Mesendoderm (in vitro differentiated cells): ENCODE measurements at places on chromosomes 2 and 18.

- no peak for DNase-seq
- no peaks in the 10 kb centered on the region for H3K4me1 ChIP-seq
- H3K27ac ChIP-seq = no peak overlapping the region
- no peaks in the 10 kb centered on the region for H3K27me3 ChIP-seq
- no peaks in the 10 kb centered on the region for H3K36me3 ChIP-seq
- no peak overlapping the region for H3K4me3 ChIP-seq
Measured at GRCh38 chr2:40642237-40642636, 190.3 kb upstream of the SLC8A1 start.

- no peak for DNase-seq
- no peaks in the 10 kb centered on the region for H3K36me3 ChIP-seq
- H3K27ac ChIP-seq = no peak overlapping the region
Measured at GRCh38 chr2:43791035-43791765, 17.4 kb downstream of the DYNC2LI1 start.

- no peak for DNase-seq
- H3K36me3 ChIP-seq = no peaks in the 10 kb centered on the region
- H3K27me3 ChIP-seq = no peaks in the 10 kb centered on the region
Measured at GRCh38 chr18:27728659-27729058, 448.3 kb downstream of the CDH2 start.

GRCh38 chr2:137192366-137193310, 427.3 kb downstream of the THSD7B start:
- H3K4me3 ChIP-seq = no peak overlapping the region
- H3K36me3 ChIP-seq = no peaks in the 10 kb centered on the region
- H3K4me1 ChIP-seq = no peaks in the 10 kb centered on the region
- H3K27me3 ChIP-seq = no peaks in the 10 kb centered on the region
- H3K27ac ChIP-seq = no peak overlapping the region
- DNase-seq = no peak

DNA sequence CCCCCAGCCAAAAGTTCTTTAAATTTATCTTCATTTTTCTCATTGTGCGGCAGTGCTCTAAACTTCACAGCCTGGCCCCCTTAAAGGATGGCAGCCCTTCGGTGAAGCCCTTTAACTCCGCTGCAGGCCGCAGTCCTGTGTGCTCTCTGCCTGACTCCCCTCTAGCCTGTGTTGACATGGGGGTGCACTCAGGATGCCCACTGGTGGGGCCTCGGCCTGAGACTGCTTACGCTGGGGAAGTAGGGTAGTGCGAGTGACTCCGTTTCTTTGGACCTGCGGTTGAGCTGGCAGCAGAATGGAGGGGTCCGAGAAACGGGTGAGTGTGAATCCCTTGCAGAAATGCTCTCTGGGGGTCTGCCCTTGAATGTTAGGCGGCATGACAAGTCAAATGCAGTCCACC, 5.6 kb downstream of the RAB12 start:
- peak overlapping the region; percentile 6 for H3K27ac ChIP-seq
- H3K27me3 ChIP-seq = no peaks in the 10 kb centered on the region
- no peak for DNase-seq
- H3K4me1 ChIP-seq = peaks cover 8% of the 10 kb centered on the region
- H3K4me3 ChIP-seq = no peak overlapping the region

- H3K27me3 ChIP-seq = no peaks in the 10 kb centered on the region
- no peak overlapping the region for H3K4me3 ChIP-seq
- H3K4me1 ChIP-seq = no peaks in the 10 kb centered on the region
- no peak overlapping the region for H3K27ac ChIP-seq
- DNase-seq = no peak
Measured at GRCh38 chr18:50494569-50494968, 65.3 kb upstream of the MAPK4 start.

DNA sequence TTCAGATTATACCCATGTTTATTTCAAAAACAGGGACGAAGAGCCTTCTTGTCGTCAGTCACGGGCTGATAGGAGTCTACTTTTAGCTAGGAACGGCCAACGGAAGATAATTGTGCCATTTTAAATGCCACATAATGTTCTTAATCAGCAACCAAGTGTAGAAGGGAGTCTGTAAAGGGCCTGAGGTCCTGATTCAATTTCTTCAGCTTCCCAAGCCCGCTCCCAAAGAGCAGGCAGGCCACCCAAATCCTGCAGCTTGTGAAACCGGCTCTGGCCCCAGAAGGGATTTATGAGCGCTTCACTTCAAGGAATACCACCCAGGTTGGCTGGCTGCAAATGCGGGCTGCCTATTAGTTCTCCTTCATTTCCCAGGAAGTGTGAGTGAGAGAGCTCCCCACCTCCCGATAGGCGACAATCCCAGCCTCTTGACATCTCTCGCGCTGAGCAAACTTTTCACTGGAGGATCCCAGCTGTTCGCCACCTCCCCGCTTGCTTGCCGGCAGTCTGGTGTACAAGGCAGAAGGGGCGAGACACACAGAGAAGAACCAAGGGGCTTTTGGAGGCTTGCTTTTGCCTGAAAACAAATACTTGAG, 272.9 kb downstream of the CDH20 start:
- H3K4me3 ChIP-seq = peak overlapping the region; percentile 2
- H3K27ac ChIP-seq = peak overlapping the region; percentile 96
- DNase-seq = peak; percentile 94

DNA sequence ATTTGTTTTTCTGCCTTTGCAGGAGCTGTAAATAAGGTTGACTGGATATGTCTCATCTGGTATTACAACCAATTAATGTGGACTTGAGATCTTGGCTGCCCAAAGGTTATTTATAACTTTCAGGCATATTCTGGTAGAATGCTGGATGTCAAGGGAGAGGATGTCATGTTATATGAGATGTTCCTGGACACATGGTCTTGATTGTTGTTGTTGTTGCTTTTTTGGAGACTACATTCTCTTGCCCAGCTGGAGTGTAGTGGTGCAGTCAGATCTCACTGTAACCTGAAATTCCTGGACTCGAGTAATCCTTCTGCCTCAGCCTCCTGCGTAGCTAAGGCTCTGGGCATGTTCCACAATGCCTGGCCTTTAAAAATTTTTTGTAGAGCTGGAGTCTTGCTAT, 83.3 kb downstream of the LCLAT1 start:
- H3K27ac ChIP-seq = no peak overlapping the region
- no peak for DNase-seq
- no peaks in the 10 kb centered on the region for H3K4me1 ChIP-seq
- H3K27me3 ChIP-seq = no peaks in the 10 kb centered on the region
- no peaks in the 10 kb centered on the region for H3K36me3 ChIP-seq

GRCh38 chr18:7941533-7941932, 374.4 kb downstream of the PTPRM start:
- no peaks in the 10 kb centered on the region for H3K27me3 ChIP-seq
- H3K36me3 ChIP-seq = no peaks in the 10 kb centered on the region
- no peak for DNase-seq
- H3K27ac ChIP-seq = no peak overlapping the region

DNA sequence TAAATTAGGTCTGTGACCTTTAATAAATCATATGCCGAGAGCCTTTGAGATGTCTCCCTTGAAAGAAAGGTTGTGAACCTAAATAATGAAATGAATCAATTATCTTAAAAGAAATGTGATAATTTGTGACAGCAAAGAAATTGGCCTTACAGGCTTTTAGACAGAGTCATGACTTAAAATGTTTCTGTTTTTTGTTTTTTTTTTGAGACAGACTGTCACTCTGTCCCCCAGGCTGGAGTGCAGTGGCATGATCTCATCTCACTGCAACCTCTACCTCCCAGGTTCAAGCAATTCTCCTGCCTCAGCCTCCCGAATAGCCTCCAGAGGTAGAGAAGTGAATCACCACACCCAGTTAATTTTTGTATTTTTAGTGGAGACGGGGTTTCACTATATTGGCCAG, 898.0 kb downstream of the CNTNAP5 start:
- no peak overlapping the region for H3K27ac ChIP-seq
- H3K4me3 ChIP-seq = no peak overlapping the region
- H3K36me3 ChIP-seq = no peaks in the 10 kb centered on the region
- DNase-seq = no peak

DNA sequence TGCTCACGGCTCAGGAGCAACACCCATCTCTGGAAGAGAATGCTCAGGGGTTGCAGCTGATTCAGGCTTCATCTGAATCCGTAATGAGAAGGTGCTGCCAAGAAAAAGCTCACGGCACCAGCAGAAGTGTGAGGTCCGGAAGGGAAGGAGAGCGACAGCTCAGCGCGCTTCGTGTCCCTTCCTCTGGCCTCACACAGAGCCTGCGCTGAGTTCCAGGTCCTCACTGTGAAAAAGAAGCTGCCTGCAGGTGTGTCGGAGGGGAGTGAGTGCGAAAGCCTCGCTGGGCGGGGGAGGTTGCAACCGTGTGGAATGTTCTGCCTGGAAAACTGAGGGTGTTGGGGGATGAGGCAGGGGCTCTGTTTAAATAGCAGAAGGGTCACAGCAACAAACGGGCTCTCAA, 76.2 kb upstream of the TWIST2 start:
- no peaks in the 10 kb centered on the region for H3K4me1 ChIP-seq
- H3K27me3 ChIP-seq = no peaks in the 10 kb centered on the region
- H3K27ac ChIP-seq = no peak overlapping the region
- H3K36me3 ChIP-seq = no peaks in the 10 kb centered on the region
- DNase-seq = no peak

- H3K36me3 ChIP-seq = no peaks in the 10 kb centered on the region
- peaks cover 2% of the 10 kb centered on the region for H3K4me1 ChIP-seq
- no peaks in the 10 kb centered on the region for H3K27me3 ChIP-seq
Measured at GRCh38 chr2:25187729-25188350, 19.5 kb upstream of the POMC start.

GRCh38 chr2:203431391-203432185, 103.4 kb downstream of the ABI2 start:
- no peaks in the 10 kb centered on the region for H3K36me3 ChIP-seq
- H3K4me3 ChIP-seq = no peak overlapping the region
- H3K27ac ChIP-seq = no peak overlapping the region
- no peaks in the 10 kb centered on the region for H3K27me3 ChIP-seq
- no peak for DNase-seq
